Stimulated activated CD8-positive, alpha-beta memory T cell treated with anti-CD3 and anti-CD28 coated beads, Interleukin-12 subunit alpha, Interleukin-12 subunit beta, amount 100 ng/mL, for 4 hours (primary cell): ENCODE measurements at places on chromosomes 2 and 18.

- DNase-seq: no peak
Measured at GRCh38 chr2:46097714-46098480, 199.3 kb upstream of the EPAS1 start.

- DNase-seq: no peak
Measured at GRCh38 chr2:205047273-205047839, 502.1 kb downstream of the PARD3B start.

DNA sequence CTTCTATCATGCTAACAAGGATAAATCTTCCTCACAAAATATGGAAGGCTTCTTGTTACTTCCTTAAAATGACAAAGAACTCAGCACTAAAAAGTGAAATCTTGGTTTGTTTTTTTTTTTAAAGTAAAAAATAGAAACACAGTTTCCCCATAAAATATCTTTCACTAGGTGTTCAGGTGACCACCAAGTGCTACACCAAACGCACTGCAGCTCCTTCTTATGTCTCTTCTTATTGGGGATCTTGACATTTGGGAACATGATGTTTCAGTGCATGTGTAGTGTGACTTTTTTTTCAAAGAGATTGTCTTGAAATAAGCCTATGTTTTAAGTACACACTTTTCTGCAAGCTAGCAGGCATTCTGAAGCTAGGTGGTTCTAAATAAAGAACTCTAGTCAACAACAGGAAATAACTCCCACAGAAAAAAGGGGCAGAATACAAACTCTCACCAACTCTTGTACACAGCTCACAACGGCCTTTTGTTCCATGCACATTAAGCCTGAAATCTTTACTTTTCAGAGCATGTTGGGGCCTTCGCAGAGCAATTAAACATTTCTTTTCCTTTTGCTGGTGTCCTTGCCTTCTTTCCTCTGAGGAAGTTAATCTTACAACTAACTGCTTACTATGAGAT is 13.2 kb upstream of the SERTAD2 start:
- no peak for DNase-seq

DNA sequence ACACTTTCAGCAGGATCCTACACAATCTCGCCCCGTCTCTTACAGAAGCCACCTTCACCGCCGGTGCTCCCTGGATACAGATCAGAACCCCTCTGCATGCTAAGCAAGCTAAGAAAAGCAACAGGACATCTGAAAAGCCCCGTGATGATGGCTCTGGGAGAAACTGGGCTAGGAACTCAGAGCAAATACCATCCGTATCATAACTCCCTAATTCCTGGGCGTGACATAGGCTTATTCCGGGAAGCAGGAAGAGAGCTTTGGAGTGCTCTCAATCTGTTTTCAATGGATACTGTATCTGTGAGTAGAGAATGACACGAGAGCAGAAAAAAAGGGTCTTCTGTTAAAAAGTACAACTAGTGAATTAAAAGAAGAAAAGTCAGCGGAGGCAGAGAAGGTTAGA is 121.6 kb downstream of the SPP2 start:
- DNase-seq: no peak

DNA sequence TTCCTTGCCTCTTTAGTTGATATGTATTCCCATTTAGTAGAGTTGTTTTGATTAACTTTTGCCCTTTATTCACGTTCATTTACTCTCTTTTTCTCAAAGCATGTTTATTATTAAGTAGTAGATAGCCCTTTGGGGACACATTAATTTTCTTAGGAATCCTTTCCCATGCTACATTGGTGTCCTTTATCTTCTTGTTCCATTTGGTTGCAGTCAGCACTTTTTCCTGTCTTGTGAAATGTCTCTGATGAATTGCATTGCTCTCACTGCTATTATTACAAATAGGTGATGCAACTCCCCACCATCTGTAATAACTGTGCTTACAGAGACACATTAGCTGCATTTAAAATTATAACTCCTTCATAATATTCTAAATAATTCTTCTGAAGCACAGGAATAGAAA is 428.5 kb upstream of the CNTNAP5 start:
- DNase-seq: no peak

- DNase-seq: no peak
Measured at GRCh38 chr2:134783912-134784311, 54.5 kb upstream of the ACMSD start.

DNA sequence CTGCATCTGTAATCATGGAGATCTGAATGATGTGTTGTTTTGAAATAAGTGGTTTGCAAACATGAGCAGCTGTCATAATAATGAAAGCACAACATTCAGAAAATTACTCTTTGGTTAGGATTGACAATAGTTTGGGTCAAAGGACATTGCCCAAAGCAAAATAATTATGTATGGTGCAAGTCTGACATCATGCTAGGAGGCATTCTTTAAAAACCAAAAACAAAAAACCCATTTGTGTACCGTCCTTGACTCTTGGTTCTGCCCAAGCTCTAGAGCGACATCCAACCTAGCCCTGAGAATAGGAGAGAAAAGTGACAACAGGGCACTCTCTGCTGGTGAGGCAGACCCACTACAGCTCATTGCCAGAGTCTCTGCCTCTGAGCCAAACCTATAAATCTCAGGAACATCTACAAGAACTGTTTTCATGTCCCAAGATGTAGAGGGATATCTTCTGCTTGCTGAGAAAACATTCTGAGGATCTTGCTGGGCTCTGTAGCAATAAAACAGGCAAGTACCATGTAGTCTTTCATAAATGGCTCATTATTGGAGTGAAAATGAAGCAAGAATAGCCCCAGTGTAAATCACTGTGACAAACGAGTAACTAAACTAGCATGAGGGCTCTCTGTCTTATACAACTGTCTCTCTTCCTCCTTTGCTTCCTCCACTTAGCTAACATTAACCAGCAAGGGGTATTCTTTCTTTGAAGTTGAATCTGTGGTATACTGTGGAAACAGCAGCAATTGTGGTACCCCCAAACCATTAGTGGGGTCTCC is 266.8 kb upstream of the CXCR4 start:
- no peak for DNase-seq

GRCh38 chr2:18154259-18154658 is 275.8 kb downstream of the KCNS3 start:
- DNase-seq: no peak
